ENCODE measurements at places on chromosomes 7 and 10.
A peak's percentile ranks its signal among the peaks of the same experiment; 100 is the strongest.

DNA sequence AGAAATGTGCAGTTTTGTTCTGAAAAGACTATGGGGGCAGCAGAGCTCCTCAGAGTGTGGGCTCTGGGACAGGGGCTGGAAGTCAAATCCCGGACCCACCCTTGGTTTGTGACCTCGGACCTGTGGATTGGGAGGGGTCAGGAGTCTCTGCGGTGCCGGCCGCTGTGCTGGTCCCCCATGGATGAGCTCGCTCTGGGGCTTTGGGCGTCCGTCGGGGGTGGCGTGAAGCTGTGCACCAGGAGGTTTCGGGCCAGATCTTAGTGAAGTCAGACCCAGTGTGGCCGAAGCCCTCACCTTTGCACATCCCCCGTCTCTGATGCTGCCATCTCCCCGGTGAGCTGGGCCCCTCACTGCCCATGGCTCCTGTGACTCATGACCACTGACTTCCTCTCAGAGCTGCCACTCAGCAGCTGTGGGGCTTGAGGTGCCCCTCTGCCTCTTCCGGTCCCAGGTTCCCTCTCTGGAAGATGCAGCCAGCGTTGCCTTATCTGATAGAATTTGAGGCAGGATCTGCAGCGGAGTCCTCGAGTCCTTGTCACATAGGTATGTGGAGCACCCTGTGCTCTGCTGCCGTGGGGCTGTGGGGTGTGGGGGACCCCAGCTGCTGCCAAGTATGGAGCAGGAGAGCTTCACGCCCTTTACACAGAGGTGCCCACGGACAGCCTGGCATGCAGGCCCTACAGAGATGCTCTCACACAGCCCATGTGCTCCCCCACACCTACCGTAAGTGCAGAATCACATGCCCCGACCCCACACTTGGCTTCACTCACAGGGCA, 11.4 kb upstream of the SCART1 start:
- peak; percentile 13 for DNase-seq

GRCh38 chr7:1083729-1084657, 3.9 kb upstream of the GPER1 start:
- no peak for DNase-seq

GRCh38 chr10:12974491-12975199, 26.9 kb downstream of the CCDC3 start:
- DNase-seq: no peak

GRCh38 chr7:15737601-15738000, 51.1 kb upstream of the MEOX2 start:
- no peak for DNase-seq

DNA sequence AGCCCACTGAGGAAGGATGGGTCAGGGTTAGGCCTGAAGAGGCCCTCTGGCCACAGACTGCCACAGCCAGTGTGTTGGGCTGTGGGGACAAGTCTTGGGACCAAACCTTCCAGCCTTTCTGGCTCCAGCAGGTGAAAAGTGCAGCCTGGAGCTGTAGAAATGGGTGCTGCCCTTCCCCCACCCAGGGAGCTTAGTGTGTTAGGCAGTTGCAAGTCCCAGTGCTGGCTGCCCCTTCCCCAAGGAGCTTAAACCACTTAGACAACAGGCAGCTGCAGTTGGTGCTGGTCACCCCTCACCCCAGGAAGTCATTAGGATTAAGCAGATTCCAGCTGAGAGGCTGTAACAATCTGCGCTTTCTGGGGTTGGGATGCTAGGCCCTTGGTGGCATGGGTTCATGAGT, 563.3 kb downstream of the NRG3 start:
- DNase-seq: no peak

- DNase-seq: peak; percentile 57
These were observed 134.8 kb downstream of the PDE1C start for GRCh38 chr7:31935124-31936054.

- DNase-seq: no peak
These were observed 8.7 kb downstream of the RASGEF1A start for GRCh38 chr10:43258211-43258561.

- no peak for DNase-seq
These were observed 12.2 kb upstream of the ZNF488 start for GRCh38 chr10:47396311-47396717.

DNA sequence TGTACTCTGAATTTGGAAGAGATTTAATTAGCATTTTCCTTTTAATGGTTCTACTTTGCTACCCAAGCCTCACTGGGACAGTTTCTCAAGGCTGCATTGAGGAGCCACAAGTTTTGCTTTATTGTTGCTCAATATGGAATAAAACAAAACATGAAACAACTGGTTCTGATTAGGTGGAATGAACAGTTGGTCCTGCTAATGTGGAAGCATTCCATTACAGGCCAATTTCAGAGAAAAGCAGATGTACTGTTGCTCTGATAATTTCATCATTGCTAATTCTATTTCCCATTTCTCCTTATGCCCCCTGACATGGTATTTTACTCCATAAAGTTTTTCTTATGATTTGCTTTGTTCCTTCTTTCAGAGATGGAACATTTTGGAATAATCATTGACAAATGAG, 66.0 kb upstream of the PAPSS2 start:
- no peak for DNase-seq

GRCh38 chr10:115963848-115964247, 309.2 kb downstream of the GFRA1 start:
- DNase-seq: no peak

GRCh38 chr10:129972145-129972965, 8.3 kb upstream of the EBF3 start:
- no peak for DNase-seq

DNA sequence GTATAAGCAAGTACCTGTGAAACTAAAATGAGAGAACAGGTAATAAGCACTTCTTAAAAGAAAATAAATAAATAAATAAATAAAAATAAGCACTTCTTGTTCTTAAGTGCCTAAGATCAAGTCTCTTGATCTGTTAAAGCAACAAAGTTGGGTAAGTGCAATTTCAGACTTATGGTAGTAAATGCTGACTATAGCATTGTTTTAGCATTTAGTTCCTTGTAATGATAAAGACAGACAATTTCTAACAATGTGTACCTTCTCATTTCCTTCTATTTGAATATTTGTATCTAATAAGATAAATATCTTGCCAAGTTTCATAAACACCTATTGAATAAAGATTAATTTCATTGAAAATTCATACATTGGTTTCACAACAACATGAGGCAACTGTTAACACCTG, 87.4 kb downstream of the GALNT11 start:
- no peak for DNase-seq

DNA sequence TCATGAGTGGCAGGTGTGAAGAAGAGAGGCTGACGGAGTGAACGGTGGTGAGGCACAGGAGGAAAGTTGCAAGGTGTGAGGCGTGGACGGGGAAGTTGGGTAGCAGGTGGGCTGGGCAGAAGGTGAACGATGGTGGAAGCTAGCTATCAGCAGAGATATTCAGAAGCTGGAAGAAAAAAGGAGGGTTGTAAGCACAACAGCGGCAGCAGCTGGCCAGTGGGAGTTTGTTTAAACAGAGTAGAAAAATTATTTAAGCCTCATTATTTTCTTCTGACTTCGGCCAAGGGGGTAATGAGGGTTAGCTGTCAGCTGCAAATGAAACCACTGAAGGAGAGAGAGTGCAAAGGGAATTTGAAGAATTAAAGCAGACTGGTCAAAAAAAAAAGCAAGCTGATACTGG, 62.1 kb upstream of the PRKAR2B start:
- no peak for DNase-seq

GRCh38 chr7:64651632-64652165, 14.2 kb upstream of the ZNF107 start:
- peak; percentile 81 for DNase-seq

GRCh38 chr10:70738006-70738760, 47.0 kb downstream of the TBATA start:
- DNase-seq: no peak

DNA sequence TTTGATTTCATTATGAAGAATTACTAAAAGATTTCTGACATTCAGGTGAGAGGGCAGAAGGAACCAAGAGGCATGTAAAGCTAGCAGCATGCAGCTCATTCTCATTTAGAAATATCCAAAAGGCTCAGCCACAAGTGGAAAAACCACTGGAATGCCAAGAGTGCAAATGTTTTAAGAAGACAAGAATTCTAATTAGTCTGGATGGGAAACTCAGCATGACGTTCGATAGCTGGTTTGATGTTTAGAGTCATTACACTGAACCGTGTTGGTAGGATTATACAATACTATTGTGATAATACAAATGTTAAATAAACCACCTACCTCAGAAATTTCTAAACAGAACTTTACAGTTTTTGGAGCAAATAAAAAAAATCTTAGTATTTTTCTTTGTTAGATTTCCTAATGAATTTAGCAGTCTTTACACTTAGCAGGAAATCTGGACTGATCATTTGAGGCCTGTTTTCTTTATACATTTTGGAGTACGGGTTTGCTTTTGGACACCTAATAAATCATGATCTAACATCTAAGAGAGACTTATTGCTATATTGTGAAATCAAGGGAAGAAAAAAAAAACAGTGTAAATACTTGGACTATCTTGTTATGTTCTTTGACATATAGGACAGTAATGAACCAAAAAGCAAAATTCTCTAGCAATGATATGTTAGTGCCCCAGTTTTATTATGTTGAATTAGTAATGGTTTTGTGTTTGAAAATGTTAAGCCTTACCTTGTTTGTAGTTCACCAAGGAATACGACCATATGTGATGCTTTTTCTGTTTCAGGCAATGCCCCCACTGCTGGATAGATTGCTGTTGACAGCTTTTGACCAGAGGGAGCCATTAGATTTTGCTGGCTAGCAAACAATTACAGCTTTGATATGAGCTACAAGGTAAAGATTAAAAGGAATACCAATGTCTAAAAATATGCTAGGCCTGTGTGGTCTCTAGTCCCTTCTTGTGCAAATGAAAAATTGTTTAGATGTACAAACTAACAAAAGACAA, 354.1 kb upstream of the SEMA3A start:
- no peak for DNase-seq

GRCh38 chr10:122713091-122713885, 13.6 kb upstream of the C10orf120 start:
- no peak for DNase-seq

DNA sequence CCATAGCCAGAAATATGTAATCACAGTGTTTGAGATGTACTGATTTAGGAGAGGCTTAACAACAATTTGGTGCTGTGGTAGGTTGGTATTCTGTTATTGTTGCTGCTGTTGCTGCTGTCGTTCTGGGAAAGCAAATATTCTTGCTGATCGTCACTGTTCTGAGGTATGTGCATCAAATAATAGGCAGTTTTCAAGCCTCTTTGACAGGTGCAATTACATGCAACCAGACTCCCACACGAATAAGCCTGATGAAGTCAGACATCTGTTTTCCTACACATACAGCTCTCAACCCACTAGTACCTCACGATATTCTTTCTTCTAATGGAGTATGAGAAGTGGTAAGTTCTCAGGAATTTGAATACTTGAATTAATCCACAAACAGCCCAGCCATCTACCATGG, 46.7 kb upstream of the NRG3 start:
- no peak for DNase-seq

GRCh38 chr7:30659312-30659711, 22.9 kb downstream of the CRHR2 start:
- DNase-seq: no peak

GRCh38 chr7:131717181-131717580, 160.8 kb upstream of the PODXL start:
- no peak for DNase-seq

GRCh38 chr7:129412501-129412900, 21.7 kb upstream of the STRIP2 start:
- DNase-seq: no peak

- DNase-seq: peak; percentile 40
These were observed 129.2 kb downstream of the SRI start for GRCh38 chr7:88090671-88091070.

GRCh38 chr7:17371671-17372524, 73.4 kb downstream of the AHR start:
- no peak for DNase-seq

DNA sequence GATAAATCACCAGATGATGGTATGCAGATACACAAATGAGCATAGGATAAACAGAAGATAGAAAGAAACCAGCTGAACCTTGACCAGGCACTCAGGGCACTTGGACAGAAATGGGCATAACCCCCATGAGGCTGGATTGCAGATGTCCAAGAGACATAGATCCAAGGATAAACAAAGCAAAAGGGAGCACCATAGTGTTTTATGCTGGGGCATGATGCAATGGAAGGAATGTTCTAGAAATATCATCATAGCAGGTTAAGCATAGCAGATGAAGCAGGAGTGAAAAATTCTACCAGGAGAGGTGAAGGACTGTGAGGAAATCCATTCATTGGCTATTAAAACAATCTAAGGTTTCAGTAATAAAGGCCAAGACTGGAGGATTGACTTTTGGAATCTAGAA, 70.5 kb upstream of the TES start:
- DNase-seq: no peak

- DNase-seq: no peak
These were observed 343.9 kb upstream of the LRGUK start for GRCh38 chr7:133783276-133783675.

GRCh38 chr7:88480896-88481295, 174.2 kb upstream of the STEAP4 start:
- DNase-seq: no peak

DNA sequence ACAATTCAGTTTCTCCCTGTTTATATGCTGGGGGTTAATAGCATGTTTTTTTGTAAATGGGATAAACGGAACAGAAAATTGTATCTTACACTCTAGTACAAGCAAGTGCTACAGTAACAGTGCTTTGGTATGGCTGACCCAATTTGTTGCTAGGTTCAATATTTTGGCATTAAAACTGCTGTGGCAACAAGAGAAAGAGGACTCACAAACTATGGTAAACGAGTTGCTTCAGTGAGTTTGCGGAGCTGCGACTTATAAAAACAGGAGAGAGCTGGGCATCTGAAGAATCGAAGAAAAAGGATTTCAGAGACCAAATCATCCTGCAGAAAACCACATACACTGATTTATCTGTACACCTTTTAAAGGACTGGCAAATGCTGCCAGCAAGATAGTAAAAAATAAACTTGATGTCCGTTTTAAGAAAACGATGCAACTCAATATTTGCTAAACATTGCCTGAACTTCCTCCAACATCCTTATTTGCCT, 2.2 kb downstream of the GLUD1 start:
- no peak for DNase-seq

- DNase-seq: no peak
These were observed 370.8 kb downstream of the EXOC4 start for GRCh38 chr7:133623721-133624120.

GRCh38 chr10:113745374-113745773, 6.1 kb upstream of the PLEKHS1 start:
- no peak for DNase-seq

DNA sequence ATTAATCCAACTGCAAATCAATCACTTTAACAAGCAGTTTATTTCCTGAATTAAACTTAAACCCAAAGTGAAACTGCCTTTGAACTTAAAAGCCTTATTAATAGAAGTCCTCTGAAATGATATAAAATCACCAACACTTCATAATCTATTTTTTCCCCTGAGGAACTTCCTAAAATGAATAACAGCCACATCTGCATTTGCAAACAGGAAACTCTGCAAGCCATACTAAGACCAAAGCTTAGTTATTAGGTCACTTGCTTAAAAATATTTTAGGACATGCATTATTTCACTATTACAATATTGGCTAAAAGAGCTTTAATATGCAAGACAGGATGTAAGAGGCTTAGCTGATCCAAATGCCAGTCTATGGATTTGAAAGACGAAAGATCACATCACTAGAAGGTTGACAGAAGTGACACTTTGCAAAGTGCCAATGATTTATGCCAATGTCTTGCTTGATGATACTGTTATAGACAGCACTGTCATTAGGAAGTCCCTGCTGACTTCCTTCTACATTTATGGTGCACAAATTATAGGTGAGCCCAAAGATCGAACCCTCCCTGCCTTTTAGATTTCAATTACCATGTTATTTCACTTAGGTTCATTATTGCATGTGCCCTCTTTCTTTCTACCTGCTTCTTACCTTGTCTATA, 99.9 kb upstream of the SKAP2 start:
- peak; percentile 65 for DNase-seq
